ENCODE measurements at places on chromosomes 16 and 17.

DNA sequence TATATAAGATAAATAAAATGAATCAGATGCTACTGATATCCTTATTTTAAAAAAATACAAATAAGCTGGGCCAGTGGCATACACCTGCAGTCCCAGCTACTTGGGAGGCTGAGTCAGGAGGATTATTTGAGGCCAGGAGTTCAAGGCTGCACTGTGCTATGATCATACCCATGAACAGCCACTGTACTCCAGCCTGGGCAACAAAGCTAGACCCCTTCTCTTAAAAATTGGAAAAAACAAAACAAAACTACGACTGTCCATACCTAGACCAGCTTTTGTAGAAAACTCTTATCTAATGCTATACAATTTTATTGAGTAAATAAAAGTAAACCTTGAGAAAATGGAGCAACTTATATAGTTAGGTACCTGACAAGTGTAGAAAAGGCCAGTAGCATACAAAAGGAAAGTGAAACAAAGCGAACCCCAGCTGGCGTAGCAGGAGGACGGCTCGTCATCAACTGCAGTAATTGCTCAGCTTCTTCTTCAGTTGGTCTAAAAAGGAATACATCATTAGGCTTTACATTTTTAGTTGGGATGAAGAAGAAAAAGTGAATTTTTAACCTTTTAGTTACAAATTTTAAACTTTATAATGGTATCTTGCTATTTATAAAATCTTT, 23.6 kb downstream of the INTS2 start:
- DNase-seq = no peak

- no peak for DNase-seq
Measured at GRCh38 chr16:77172951-77173350, 18.0 kb upstream of the MON1B start.

DNA sequence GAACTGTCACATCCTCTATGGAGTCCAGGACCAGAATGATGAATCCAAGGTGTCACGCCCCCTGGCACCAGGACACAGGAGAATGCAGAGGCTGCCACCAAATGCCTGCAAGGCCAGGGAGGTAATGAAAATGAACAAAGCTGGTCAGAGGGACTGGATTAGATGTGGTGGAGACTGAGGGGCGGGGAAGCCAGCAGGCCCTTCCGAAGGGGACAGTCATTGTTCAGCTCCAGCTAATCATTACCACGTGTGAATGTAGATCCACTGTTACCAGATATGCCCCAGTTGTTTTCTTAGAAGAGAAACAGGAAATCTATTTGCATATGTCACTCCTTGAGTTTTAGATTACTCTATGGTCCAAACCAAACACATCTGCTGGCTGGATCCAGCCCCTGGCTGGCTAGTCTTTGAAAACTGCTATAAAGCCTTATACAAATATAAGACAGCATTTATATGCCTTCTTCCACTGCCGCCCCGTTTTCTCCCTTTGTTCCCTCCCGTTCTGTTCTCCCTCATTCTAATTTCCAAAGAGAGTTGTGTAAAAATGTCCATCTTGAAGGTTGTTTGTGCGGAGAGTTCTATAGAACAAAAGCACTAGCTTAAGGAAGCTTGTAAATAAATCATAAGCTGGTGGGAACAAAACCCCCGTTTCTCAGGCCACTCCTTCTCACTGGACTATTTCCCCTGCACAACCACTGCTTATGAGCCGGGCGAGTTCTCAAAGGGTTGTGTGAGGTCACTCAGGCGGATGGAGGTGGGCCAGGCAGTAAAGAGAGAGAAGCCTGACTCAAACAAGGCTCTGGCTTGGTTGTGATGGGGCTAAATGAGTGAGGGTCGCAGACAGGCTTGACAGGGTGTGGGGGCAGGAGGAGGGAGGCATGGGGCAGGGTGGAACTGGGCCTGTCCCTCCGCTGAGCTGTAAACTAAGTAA, 14.2 kb downstream of the CRYM start:
- peak; percentile 41 for DNase-seq

DNA sequence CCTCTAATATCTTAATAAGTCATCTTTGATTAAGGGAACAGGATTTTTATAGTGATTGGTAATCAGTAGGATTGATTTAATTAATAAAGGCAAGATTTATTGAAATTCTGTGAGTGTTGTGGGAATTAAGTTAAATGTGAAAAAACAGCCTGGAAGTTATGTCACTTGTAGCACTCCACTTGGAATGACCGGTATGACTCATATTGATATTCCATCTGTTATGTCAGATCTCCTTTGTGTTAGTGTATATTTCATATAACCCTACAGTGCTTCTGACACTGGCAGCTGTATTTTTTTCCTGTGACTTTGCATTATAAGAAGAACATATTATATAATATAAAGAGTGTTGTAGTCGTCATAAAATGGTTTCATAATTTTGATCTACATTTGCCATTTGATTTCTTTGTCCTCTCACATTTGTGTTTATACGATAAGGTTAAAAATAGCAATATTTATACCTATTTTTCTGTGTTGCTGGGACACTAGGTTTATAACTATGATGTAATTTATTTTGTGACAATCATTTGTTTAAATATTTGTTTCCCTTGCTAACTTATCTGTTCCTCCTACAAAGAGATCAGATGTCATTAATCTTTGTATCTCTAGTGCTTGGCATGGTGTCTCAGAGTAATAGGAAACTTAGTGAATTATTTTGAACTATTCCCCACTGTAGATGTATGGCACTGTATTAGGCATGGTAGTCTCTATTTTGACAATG, 249.0 kb downstream of the BCAS3 start:
- no peak for DNase-seq

GRCh38 chr16:81661082-81661481, 118.0 kb upstream of the PLCG2 start:
- DNase-seq = peak; percentile 66

All from kidney glomerular epithelial cell (primary cell).